ENCODE measurements at places on chromosomes 5 and 9.
A peak's percentile ranks its signal among the peaks of the same experiment; 100 is the strongest.

DNA sequence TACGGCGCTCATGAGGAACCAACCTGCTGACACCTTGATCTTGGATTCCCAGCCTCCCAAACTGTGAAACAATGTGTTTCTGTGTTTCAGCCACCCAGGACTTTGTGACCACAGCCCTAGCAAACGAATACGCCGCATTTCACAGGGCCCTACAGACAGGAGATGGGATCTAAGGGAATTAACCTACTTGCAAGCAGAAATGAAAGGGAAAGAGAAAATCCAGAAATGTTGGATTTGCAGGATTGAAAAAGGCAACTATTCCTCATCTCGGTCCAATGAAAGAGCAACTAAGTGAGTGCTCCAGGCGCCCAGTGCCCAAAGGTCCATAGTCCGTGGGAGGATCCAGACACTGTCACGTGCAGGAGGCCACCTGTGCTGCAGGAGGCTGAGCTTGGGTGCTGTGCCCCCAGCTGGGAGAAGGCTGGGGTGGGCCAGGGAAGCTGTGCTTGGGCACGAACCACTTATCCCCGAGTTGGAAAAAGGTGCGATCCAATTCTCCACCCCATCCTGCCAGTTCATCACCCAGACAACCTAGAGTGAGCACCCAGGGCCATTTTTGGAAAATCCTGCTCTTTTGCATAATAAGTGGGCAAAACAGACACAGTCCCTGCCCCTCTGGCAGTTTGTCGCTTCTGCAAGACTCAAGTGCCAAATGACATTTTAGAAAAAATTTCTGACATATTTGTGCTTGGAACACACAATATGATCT, 177.9 kb downstream of the C9orf50 start:
- no peak for DNase-seq

- no peak for DNase-seq
Observed at GRCh38 chr9:119365291-119366027, 3.8 kb downstream of the BRINP1 start.

DNA sequence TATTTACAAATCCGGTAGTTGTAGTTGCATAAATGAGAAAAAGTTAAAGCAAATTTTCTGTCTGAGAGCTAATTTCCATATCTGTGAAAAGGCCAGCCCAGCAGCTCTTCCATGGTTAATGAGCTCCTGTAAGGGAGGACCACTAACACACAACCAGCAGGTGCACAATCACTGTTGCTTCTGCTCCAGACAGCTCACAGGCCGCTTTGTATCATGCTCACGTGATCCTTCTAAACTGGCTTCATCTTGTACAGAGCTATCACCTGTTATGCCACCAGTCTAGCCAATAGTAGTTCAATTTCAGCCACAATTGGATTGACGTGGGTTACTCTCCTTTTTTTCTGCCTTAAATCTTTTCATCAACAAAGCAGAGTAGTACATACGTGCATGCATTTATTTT, 38.3 kb upstream of the FBXL17 start:
- DNase-seq, result no peak

DNA sequence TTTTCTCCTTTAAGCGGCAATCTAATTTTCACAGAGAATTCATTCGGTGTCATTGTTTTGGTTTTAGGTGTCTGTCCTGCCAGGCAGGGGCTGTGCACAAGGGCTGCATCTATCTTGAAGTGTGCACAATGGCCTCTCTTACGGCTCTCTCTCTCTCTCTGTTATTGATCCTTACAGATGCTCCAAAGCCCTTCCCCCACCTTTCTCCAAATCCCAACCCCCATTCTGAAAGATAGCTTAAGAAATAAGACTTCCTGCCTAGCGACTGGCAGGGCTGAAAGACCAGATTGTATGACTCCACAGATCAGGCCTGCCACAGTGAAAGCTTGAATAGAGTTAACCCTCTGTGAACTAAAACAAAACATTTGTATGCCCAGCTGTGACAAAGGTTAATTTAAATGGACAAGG, 86.5 kb upstream of the NR5A1 start:
- DNase-seq, result no peak

DNA sequence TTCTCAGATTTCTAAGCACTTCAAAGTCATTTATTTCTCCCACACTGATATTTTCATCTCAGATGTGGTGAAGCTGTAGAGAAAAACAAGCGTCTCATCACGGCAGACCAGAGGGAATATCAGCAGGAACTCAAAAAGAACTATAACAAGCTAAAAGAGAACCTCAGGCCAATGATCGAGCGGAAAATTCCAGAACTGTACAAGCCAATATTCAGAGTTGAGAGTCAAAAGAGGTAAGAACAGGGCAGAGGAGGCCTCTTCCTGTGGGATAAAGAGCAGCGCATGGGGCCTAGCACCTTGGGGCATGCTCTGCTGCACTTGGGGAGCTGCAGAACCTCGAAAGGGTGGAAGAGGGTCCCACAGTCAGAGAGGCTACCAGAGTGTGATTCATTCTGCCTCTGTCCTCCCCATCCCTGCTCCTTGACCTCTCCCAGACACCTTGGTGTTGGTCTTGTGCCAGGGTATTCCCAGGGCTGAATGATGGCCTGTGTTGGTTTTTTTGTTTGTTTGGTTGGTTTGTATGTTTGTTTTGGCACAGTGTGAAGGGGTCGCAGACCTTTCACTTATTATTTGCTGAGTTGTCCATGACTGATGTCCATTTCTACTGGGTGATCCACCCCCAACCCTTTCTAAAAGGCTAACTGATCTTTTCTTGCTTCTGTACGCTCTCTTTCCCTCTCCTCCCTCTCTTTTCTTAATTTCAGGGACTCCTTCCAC, 248.9 kb downstream of the DOCK8 start:
- no peak for DNase-seq

DNA sequence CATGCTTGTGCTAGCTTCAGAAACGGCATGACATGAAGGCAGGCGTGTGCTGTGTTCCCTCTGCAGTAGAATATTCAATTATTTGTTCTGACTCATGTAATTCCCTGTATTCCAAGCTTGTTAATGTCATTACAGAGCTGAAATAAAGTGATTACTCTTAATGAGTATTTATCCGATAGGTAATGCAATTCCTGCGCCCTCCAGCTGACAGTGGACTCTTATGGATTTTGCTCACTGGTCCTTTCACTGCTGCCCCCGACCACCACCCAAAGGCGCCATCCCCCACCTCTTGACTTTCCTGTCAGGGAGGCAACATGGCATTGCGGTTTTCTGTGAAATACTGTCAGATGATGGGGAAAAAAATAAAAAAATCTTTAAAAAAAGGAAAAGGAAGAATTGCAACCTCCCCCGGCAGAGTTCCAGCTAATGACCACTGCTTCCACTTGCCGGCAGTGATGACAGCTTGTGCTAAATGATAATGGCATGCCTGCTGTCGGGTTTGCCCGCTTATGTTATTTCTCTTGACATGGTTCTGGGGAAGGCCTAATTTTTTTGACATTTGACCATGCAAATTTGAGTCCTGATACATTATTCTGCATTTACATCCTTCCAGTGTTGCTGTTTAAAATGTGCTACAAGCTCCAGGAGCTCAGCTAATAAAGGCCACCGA, 335.3 kb upstream of the ADAMTS16 start:
- DNase-seq, result no peak

GRCh38 chr9:78806492-78807160, 509.7 kb downstream of the PSAT1 start:
- DNase-seq, result no peak

- DNase-seq, result peak; percentile 75
Observed at GRCh38 chr9:112348257-112349007, 15.0 kb upstream of the PTBP3 start.

DNA sequence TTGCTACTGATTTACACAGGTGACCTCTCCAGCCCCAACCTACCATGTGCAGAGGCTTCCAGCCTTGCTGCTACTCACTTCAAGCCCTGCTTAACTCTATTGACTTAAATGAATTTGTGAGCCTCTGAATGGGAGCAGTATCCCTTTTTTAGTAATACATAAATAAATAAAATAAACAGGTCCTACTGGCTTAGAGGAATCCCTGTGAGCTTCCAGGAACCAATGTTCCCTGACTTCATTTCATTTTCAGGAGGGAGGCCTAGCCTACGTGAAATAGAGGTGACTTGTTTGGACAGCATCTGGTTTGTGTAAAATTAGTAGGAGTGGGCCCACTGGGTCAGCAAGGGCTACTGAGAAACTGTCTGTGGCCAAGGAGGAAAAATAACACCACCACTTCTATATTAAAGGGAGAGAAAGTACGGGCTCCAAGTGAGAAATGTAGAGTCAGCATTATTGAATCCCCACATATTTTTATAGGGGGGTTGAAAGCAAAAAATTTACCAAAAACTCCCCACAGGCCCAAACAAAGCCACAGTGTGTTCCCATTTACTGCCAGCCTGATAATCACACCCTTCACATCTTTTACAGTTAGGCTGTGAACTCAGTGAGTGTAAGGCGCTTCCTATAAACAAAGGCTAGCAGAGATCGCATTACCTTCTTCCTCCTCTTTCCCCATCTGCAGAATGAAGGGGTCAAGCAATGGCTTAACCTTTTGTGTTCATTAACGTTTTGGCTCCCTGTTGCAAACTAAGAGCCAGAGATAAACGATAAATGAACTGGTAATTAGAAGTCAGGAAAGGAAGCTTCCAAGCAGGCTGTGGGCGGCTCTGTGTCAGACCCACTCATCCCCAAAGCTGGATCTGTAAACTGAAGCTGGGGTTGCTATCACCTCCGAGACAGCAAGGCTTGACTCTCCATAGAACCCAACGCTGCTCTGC, 138.8 kb upstream of the LIFR start:
- DNase-seq, result no peak

DNA sequence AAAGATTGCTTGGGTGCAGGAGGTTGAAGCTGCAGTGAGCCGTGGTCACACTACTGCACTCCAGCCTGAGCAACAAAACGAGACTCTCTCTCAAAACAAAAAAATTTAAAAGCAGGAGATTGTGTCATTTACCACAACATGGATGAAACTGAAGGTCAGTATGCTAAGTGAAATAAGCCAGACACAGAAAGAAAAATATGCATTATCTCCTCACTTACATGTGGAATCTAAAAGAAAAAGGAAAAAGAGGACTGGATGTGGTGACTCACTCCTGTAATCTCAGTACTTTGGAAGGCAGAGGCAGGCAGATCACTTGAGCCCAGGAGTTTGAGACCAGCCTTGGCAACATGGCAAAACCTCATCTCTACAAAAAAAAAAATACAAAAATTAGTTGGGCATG, 146.8 kb upstream of the DAPK1 start:
- no peak for DNase-seq

DNA sequence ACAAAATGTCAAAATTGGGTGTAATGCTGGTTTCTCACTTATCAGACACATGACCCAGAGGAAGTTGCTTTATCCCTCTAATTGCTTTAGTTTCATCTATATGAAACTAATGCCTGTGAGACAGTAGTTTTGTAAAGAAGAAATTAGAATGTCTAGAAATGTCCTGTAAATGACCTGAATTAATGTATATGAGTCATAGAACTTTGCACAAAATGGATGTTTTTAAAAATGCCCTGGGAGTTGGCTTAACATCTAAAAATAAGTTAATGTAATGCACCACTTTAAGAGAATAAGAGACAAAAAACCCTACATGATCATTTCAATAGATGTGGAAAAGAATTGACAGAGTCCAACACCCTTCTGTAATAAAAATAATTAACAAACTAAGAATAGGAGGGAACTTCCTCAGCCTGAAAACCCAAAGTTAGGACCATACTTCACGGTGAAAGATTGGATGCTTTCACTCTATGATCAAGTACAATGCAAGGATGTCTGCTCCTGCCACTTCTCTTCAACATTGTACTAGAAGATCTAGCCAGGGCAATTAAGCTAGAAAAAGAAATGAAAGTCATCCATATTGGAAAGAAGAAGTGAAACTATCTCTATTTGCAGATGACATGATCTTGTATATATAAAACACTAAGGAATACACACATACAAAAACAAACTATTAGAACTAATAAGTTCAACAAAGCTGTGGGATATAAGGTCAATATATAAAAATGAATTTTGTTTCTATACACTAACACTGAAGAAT, 117.9 kb downstream of the MELK start:
- DNase-seq, result no peak

- no peak for DNase-seq
Observed at GRCh38 chr9:135586601-135587109, 25.1 kb downstream of the PAEP start.

DNA sequence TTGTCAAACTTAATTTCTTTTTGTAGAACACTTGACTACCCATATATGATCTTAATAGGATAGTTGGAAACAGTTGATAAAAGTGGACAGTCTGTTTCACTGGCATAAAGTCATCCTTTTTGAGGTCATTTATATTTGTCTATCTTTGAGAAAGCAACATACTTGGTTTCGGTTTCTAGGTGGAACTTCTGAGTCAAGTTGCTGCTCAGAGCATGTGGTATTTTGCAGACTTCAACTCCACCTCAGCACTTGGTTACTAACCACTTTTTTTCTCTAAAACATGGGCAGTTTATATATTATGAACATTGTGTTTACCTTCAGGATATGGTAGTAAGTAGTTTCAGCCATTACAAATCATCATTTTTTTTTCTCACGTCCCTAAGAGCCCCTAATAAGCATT, 1749.0 kb upstream of the C9orf72 start:
- DNase-seq, result no peak

DNA sequence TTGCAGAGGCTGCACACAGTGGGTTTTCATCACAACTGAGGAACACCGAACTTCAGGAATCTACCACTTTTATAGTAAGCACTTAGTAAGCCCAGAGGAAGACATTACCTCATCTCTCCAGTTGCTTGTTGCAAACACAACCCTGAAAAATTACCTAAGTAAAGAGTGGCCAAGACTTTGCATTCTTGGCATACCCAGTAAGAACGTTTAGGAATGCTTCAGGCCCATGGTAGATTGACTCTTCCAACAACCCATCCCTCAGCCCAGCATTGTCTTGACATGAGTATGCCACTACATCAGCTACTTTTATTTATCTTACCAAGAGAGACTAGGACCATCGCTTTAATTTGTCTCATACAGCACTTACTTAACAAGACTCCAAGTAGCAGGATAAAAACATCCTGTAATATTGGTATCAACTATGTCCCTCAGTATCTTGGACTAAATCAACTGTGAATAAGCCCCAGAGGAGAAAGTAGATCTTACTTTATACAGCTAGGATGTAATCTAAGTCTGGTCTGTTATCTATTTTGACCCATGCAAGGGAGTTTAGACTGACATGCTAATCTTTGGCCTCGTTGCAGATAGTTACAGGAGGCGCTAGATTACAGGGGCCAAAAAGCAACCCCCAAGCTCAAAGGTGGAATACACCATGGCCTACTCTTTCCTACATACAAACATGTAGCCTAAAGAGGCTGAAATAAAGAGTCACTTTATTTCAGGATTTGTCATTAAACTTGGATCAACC, 114.9 kb downstream of the INVS start:
- no peak for DNase-seq

DNA sequence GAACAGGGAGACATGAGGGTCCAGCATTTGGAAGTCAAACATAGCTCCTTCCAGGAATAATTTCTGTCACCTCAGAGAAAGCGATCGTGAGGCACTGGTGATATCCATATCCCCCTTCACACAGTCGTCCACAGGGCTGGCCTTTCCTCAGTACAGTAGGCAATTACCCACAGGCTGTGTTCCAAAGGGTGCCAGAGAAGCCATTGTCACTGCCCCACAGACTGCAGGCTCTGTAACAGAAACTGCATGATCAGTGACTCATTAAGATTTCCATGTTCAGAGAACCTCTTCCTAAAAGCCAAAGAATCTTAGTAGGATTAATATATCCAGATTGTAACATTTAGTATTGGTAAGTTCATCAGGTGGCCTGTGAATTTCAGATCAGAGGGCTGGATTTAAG, 127.6 kb downstream of the RPS23 start:
- no peak for DNase-seq

GRCh38 chr5:134603059-134603458, 29.6 kb downstream of the SAR1B start:
- DNase-seq, result no peak

GRCh38 chr9:136856541-136857141, 4.5 kb downstream of the MAMDC4 start:
- no peak for DNase-seq

Measured in activated naive CD4-positive, alpha-beta T cell treated with anti-CD3 and anti-CD28 coated beads, Interleukin-2, amount 50 U/mL, for 72 hours (primary cell).